Epithelial cell of proximal tubule (primary cell): ENCODE measurements at places on chromosomes 1 and 21. TPM values are rescaled to one million over a fixed set of nuclear protein-coding genes. Genes with fewer than 3 reads are reported as not detected.

Gene GLIS1
- 2.5 and 2.7 TPM in 2 replicates for total RNA-seq

DNA sequence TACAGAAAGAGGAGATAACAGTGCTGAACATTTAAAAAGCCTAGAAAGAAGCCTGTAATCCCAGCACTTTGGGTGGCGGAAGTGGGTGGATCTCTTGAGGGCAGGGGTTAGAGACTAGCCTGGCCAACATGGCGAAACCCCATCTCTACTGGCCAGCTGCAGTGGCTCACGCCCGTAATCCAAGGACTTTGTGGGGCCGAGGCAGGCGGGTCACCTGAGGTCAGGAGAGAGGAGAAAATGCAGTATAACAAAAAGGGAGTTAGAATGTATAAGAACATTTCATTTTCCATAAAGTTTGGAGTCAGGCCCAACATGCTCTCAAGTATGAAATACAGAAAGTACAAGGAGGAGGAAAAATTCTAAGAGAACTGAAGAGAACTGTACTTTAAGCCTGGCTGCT is 134.5 kb downstream of the SMYD3 start:
- DNase-seq, result no peak

DNA sequence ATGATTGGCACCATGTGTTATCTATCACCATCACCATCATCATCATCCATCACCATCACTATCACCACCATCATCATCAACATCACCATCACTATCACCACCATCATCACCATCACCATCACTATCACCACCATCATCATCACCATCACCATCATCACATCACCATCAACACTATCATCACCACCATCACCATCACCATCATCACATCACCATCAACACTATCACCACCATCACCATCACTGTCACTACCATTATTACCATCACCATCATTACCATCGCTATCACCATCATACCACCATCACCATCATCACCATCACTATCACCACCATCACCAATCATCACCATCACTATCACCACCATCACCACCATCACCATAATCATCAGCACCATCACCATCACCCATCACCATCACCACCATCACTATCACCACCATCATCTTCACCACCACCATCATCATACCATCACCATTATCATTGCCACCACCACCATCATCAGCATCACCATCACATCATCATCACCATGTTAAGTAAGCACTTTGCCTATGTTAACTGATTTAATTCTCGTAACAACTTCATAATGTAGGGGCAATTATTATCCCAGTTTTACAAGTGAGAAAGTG is 112.8 kb downstream of the LIPI start:
- no peak for DNase-seq

- DNase-seq, result no peak
These were observed 11.2 kb upstream of the TRIM33 start for GRCh38 chr1:114522264-114522575.

DNA sequence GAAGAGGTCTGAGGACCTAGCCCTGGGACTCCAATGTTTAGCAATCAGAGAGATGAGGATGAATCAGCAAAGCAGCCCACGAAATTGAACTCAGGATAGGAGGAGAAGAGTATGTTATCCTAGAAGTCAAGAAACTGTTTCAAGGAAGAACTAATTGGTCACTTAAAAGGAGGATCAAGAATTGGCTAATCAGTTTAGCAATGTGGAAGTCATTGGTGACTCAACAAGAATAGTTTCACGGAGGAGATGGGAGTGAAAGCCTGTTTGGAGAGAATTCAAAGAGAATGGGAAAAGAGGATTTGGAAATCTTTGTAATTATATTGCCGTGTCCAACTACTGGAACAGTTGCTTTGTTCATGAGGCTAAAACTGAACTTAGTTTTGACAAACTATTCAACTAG is 7.4 kb downstream of the HMCN1 start:
- DNase-seq, result no peak

DNA sequence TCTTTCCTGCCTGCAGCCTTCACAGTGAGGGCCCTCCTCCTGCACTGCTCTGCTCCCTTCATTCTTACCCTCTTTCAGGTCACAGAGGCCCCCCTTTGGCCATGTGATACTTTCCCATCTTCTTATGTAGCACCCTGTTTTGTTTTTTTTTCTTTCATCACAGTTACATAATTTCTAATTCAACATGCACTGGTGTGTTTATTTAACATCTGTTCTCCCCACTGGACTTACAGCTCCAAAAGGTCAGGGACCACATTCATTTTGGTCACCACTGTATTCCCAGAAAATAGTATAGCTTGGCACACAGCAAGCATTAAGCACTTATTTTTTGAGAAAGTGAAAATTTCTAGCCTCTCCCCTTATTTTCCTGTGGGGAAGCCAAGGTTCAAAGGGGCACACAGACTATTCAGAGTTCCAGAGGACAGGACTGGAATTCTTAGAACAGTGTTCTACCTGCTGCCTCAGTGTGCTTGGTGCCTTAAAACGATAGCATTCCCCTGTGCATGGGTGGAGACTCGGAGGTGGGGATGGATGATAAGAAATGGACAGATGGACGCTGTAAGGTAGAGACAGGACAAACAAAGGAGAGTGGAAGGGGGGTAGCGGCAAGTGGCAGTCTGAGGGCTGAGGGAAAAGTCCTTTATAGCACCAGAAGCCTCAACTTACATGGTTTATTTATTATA is 5.3 kb downstream of the DENND2D start:
- no peak for DNase-seq
